Bone marrow (tissue), 2 donors: ENCODE measurements at places on chromosomes 6 and 20.

- DNase-seq = no peak
Observed at GRCh38 chr20:47146686-47147085, 209.8 kb downstream of the ZMYND8 start.

GRCh38 chr6:116405138-116405537, 34.4 kb downstream of the DSE start:
- no peak for DNase-seq

- no peak for DNase-seq
Observed at GRCh38 chr6:25219216-25219916, 59.8 kb upstream of the CARMIL1 start.

- DNase-seq = peak; percentile 77
Observed at GRCh38 chr20:47725248-47725973, 59.9 kb downstream of the SULF2 start.

- DNase-seq = no peak
Observed at GRCh38 chr20:434221-434620, 26.1 kb downstream of the RBCK1 start.

GRCh38 chr6:168597471-168597875, 156.5 kb downstream of the SMOC2 start:
- DNase-seq = no peak

GRCh38 chr6:47481806-47482205, 4.2 kb downstream of the CD2AP start:
- DNase-seq = no peak

DNA sequence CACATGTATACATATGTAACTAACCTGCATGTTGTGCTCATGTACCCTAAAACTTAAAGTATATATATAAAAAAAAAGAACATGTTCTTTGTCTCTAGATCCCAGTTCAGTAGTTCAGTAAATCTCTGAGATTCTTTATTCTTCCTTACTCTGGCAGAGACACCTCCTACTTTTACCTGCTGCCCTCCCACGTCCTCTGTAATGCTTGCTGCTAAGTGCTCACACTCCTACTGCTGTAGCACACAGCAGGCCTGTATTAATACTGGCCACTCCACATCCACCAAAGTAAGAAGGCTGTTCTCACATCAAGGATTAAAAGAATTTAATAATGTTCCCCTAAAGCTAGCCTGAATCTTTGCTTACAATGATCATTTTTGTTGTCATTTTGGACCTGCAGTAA, 648.4 kb upstream of the EYS start:
- DNase-seq = no peak

- DNase-seq = no peak
Observed at GRCh38 chr6:28442586-28442985, 705 bp downstream of the ZSCAN23 start.

DNA sequence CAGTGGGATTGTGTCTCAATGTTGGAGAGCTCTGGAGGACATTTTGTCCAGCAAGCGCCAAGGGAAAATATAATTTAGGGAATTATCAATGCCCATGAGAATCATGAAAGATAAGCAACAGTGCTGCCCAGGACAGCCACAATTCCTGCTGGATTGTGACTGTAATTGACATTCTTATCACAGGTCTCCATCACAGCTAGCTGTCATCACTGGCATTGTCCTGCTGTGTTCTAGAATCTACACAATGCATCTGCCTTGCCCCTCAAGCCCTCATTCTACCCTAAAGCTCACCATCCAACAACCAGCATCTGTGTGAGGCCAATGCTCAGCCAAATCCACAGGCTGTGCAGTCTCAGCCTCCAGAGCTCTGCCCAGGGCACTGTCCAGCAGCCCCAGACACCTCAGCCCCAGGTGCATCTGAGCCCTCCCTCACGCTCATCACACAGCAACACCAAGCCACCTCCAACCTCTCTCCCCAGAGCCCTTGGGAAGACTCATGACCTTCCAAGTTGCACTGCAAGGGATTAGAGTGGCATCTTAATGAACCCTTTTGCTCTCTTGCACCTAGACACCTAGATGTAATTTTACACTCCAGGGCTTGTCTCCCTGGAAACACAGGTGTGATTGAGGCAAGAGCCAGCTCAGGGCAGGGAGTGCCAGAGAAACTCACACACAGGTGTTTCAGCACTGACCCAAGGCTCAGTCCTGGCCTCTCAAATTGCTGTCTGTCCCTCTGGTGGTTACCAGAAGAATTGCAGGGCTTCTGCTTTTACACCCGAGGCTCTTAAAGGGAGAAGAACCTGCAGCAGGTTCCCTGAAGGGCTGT, 85.2 kb upstream of the PHACTR3 start:
- DNase-seq = peak; percentile 7

DNA sequence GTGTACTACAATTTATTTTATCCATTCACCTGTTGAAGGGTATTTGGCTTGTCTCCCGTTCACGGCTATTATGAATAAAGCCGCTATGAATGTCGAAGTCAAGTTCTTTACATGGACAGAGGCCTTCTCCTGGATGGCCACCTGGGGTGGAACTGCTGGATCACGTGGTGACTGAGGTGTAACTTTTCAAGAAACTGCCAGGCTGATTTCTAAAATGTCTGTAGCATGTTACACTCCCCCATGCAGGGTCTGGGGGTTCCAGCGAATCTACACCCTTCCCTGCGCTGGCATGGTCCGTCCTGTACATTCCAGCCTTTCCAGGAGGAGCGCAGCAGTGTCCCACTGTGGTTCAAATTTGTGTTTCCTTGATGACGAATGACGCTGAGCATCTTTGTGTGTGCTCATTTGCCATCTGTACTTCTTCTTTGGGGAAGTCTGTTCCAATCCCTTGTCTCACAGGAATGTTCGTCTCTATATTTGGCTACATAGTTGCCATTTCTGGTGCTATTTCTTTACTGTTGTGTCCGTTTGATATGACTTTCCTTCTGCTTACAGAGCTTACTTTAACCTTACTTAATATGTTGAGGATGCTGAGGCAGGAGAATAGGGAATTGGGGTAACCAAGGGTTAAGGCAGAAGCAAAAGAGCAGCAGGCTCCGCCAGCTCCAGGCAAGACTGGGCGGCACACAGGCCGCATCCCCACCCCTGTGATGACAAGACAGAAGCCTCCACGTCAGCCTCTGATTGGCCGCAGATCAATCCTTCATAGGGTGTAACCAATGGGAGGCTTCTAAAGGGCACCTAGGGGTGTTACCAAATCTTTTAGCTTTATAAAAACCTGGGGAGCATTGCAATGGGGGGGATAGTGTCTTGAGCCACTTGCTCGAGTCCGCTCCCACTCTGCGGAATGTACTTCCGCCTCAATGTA, 106.6 kb downstream of the TAF4 start:
- DNase-seq = no peak

DNA sequence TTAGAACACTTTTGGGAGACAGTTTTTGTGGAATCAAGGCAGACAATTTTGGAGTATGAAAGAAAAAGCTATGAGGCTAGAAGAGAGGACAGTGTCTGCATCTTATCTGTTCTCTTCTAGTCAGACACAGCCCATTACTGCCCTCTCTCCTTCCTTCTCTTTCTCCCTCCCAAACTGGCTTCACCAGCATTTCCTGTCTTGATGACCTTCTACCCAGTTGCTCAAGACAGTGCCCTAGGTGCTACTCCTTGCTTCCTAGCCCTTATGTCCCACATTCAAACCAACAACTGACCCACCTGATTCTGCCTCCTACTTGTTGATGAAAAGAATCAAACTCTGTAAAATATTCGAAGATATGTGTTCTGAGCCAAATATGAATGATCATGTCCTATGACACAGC, 116.4 kb upstream of the RIPOR2 start:
- no peak for DNase-seq

GRCh38 chr6:165745492-165745891, 82.5 kb upstream of the PDE10A start:
- DNase-seq = no peak

- no peak for DNase-seq
Observed at GRCh38 chr6:137683916-137684315, 183.1 kb upstream of the TNFAIP3 start.

DNA sequence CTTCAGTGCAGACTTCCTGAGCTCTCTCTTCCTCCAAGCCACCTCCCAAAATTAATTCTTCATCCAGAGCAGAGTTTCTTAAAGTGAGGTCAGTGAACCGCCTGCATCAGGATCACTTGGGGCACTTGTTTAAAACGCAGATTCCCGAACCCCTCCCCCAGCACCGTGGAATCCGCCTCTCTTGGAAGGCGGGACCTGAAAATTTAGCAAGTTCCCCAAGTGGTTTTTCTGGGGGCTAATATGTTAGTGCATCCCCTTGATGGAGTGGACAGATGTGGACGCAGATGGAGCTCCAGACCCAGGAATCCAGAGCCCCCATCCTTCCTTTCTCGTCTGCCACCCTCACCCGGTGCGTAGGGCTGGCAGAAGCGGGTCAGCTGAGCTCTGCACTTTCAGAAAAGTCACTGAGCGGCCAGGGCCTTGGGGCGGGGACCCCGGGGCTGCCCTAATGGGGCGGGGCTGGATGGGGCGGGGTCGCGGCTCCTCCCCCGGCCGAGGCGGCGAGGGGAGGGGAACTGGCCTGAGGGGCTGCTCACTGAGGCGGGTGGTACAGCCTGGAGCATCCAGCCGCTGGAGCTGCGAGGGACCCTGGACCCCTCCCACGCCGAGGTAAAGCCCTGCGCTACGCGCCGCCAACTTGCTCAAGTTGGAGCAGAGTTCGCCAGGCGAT, at the start of the genes DEFB124 and REM1:
TSS of gene DEFB124 (minus strand) at position 370 of the 670 bp plus-strand sequence. CDS start 2,114 bp downstream, outside the sequence.
TSS of gene REM1 (plus strand) at position 531 of the 670 bp plus-strand sequence. CDS start 1,158 bp downstream, outside the sequence.
- DNase-seq = no peak

DNA sequence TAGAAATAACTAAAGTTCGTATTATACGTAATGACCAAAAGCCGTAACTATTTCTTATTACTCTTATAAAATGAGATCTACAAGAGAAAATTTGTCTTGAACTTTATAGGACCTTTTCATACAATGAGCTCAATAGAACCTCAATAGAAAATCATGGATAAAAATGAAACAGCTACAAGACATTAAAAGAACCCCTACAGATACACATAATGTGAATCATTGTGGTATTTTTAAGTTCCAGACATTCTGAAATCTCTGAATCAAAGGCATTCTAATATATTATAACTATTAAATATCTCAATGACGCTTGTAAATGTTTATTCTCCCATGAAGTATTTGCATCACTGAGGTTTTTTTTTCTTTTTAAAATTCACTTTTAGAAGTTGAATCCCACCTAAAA, 22.2 kb upstream of the POU3F2 start:
- DNase-seq = no peak

- no peak for DNase-seq
Observed at GRCh38 chr20:3447321-3447720, 23.5 kb upstream of the ATRN start.

GRCh38 chr6:147738516-147739162, 230.1 kb downstream of the SAMD5 start:
- DNase-seq = no peak

- DNase-seq = no peak
Observed at GRCh38 chr6:119076576-119077390, 1.7 kb downstream of the FAM184A start.

GRCh38 chr20:6940876-6941275, 173.4 kb downstream of the BMP2 start:
- no peak for DNase-seq

GRCh38 chr6:150891888-150892485, 26.5 kb downstream of the MTHFD1L start:
- peak; percentile 2 for DNase-seq

GRCh38 chr6:43887906-43888683, 118.1 kb downstream of the VEGFA start:
- DNase-seq = no peak

GRCh38 chr20:11726026-11726425, 191.7 kb upstream of the BTBD3 start:
- DNase-seq = no peak

- peak; percentile 44 for DNase-seq
Observed at GRCh38 chr6:35687658-35688604, 784 bp downstream of the FKBP5 start.

GRCh38 chr6:151005896-151006632, 140.6 kb downstream of the MTHFD1L start:
- DNase-seq = no peak

DNA sequence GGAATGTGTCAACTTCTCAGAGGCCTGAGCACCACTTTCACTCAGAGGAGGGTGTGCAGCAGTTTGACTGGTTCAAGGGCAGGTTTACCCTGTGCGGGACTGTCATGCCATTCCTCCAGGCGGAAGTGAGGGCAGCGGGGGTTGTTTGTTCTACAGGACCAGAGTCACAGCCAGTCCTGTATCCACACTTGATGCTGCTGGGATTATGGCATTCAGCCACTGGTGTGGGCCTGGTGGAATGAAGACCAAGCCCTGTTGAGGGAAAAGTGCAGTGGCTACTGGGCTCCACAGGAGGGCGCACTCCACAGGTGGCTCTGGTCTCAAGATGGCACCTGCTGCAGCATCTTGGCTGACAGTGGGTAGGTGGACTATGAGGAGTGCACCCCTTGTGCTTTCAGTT, 14.8 kb downstream of the SEMG2 start:
- DNase-seq = no peak

DNA sequence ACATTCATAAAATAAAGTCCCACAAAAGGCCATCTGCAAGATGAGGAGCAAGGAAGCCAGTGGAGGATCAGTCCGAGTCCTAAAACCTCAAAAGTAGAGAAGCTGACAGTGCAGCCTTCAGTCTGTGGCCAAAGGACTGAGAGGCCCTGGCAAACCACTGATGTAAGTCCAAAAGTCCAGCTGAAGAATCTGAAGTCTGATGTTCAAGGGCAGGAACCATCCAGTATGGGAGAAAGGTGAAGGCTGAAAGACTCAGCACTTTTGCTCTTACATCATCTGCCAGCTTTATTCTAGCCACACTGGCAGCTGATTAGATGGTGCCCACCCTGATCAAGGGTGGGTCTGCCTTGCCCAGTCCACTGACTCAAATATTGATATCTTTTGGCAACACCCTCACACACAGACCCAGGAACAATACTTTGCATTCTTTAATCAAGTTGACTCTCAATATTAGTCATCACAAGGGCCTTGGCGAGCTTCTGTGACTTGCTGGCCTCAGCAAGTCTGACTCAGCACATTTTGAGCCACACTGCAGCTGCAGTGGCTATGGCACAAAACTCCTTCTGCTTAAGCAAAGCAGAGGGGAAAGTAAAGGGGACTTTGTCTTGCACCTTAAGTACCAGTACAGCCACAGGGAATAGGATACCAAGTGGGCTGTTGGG, 1370.3 kb upstream of the CITED2 start:
- DNase-seq = peak; percentile 39

DNA sequence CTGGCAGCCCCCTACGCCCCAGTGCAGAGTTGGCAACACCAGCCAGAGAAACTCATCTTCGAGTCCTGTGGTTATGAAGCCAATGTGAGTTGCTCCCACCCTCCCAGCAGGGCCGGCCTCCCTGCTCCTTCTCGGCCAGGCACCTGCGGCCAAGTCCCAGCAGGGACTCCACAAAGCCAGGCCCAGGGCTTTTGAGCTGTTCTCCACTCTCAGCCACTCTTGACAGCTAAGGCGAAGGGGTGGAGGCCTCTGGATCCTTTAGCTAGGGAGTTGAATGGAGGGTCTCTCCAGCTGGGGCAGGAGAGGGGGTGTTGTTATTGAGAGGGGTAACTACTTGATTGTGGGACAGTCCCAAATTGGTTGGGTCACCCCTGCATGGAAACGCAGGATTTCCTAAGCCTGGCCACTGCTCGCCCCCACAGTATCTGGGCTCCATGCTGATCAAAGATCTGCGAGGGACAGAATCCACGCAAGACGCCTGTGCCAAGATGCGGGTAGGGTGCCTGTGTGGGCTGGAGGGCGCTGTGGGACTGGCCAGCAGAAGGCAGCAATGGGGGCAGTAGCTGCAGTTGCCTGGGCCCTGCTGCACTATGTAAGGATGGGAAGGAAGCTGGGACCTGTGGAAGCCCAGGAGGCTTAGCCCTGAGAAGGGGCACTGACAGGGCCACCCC, 58.3 kb downstream of the TCP11 start:
- DNase-seq = no peak

GRCh38 chr20:61895016-61895415, 170.7 kb downstream of the TAF4 start:
- no peak for DNase-seq

GRCh38 chr6:41049521-41049920, 3.5 kb upstream of the APOBEC2 start:
- DNase-seq = no peak
